ENCODE measurements at places on chromosomes 11 and 22.

DNA sequence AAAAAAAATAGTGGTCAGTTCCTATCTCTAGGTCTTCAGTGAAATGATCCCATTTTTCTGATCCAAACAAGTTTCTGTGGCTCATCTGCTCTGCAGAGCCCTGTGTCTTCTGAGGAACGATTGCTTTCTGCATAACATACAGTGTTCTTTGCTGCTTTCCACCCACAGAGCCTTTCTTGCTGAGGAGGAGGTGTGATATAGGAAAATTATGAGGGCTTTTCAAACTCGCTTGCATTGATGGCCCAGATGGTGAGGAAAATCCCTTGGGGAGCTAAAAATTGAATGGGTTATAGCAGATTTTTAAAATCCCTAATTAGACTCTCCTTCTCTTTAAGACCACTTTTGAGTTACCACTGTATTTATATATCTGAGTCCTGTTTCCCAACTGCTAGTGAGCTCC lies 31.3 kb downstream of the JAM3 start:
- no peak for DNase-seq

- no peak for DNase-seq
Observed at GRCh38 chr22:40727964-40728615, 48.8 kb downstream of the MCHR1 start.

DNA sequence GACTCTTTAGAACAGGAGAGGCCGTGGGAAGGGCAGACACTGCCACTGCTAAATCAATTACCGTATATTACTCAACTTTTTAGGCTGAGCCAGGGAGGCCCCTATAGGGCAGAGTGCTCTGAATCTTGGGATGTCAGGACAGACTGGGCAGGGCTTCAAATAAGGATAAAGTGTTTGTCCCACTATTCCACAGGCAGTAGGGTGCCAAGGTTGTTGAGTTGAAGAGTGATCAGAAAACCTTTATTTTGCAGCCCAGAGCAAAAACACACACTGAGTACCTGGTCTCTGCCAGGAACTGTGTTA lies 1.6 kb upstream of the B4GAT1 start:
- no peak for DNase-seq

DNA sequence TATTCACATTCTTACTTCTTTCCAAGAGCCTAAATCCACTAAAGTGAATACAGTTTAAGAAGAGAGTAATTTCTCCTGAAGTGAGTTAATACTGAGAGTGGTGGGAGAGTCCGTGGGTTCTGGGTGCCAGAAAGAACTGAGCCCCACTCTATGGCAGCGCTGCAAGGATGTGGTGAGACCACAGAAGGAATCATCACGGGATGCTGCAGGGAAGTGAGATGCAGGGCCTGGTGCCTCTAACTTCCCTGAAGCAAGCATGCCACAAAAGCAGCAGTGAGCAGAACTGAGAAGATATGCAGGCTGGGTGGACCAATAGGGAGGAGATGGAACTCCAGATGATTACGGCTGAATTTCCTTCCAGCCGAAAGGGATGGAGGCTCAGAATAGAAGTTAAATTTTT lies 5.0 kb upstream of the MMP12 start:
- DNase-seq = peak; percentile 25

DNA sequence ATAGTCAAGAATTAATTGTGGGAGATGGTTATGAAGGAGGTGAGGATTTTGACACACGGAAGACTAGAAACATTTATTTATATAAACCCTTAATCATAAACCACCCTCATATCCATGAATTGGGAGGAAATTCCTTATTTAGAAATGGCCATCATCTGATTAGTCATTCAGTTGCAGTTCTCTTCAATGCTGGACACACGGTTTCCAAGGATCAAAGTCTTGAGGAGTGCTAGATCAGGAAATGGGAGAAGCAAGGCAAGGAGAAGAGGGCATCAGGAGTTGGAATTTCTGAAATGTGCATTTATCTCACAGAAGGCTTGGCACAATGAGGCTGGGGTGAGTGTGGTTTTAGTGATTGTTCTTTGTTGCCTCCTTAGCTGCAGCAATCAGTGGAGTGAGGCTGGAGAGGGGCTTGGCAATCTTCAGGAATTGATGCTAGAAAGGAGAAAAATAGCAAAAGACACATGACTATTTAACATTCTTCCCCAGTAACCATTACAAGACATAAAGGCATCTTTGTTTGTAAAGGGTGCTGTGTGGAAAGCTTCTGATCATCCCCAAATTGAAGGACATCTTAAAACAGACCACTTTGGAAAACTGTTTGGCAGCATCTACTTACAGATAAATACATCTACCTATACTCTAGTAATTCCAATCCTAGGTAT lies 21.6 kb upstream of the GDPD4 start:
- DNase-seq = no peak

- DNase-seq = no peak
Observed at GRCh38 chr11:72233056-72233772, 8.6 kb downstream of the INPPL1 start.

- no peak for DNase-seq
Observed at GRCh38 chr11:126176853-126177470, 34.5 kb downstream of the RPUSD4 start.

- DNase-seq = peak; percentile 34
Observed at GRCh38 chr11:20197881-20198280, 37.6 kb upstream of the DBX1 start.

DNA sequence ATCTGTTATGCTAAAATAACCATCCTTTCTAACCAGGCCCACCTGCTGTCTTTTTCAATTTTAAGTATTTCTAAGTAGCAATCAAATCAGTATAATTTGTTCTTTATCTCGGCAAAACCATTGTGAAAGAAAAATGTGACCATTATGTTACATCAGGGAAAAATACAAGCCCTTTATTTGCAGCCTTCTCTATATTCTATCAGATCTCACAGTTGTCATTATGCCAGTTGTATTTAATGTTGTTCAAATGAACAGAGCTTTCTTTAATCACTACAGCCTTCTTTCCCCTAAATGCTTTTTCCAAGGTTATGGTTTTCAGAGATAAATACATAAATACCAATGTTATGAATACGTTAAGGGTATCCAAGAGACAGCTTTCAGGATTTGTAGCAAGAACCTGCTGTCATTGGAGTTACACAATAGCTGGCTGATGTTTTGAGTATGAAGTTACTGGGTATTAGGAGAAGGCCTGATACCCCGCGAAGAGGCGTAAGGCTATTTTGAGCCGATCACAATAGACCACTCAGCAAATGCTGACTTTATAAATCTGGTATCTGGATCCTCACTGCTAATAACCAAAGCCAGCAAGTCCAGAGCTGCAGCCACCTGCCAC lies 406.3 kb downstream of the CADM1 start:
- no peak for DNase-seq

GRCh38 chr22:38111925-38112355 lies 1.5 kb upstream of the BAIAP2L2 start:
- DNase-seq = no peak

DNA sequence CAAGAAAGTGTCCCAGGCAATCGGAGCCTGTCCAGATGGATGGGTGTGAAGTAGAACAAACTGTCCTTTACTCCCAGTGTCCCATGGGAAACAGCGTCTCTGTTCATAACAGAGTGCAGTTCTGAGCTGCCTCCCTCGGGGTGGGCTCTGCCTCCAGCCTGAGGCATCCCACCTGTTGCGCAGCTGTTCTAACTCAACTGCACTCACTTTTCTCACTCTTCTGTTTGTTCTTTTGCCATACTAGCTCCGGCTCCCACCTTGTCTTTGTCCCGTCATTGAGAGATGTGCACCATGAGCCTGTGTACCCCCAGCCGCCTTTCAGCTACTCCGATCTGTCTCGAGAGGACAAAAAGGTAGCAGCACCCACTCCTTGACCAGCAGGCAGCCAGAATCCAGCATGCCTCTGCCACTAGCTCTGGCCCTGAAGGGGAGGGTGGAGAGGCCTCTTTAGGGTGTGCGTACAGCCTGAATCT lies 20.7 kb upstream of the CDC42EP2 start:
- DNase-seq = no peak

DNA sequence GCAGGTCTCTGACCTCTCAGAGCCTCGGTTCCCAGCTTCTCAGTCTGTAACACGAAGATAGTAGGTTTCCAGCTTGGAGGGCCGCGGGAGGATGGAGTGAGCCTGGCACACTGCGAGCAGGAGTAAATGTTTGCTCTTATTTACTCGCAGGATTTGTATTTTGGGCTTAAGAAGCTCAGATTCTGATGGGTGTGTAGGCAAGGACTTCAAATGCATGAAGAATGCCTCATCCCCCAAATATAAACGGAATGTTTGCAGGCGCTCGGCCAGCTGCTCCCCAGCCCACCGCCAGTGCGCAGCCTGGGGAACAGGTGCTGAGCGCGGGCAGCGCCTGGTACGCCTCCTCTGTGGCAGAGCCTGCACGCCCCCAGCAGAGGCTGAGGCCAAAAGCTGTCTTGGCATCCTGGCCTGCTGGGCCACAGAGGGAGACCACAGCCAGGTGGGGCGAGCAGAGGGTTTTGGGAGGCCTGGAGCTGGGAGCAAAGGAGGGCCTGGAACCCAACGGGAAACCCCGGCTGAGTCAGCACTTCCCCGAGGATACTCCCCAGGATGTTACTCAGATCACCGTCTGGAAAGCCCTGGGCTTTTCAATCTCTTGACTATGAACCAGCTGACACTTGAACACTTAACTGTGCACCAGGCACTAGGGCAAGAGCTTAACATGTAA lies 9.4 kb downstream of the EHD1 start:
- peak; percentile 55 for DNase-seq

DNA sequence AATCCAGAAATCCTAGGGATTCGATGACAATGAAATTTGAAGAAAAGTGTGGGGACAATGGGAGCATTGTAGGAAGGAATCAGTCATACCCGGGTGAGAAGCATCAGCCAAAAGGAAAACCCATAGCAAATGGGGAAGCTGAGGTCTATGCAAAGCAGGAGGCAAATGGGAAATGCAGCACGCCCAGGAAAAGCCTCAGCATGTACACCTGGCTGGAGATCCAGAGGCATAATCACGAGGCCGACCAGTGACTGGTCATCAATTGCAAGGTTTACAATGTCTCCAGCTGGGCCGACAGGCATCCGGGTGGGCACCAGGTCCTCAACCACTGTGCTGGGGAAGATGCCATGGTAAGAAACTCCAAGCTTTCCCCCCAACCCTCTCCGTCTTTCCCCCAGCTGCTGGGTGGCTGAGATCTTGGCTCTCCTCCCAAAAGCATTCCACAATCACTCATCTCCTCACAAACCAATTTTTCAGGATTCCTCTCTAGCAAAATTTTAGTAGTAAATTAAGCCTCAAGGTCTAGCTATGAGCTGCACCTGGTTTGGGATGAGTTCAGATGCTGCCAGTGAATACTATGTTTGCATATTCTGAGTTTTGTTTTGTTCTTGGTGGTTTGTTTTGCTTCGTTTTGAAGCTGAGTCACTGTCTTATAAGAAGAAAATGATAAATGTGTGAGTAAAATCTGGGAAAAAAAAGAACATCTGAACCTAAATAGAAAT lies 98.0 kb upstream of the OR5AK2 start:
- no peak for DNase-seq

- DNase-seq = no peak
Observed at GRCh38 chr11:3104961-3105790, 48.0 kb upstream of the CARS1 start.

- DNase-seq = no peak
Observed at GRCh38 chr22:23013612-23014011, 56.7 kb upstream of the GNAZ start.

DNA sequence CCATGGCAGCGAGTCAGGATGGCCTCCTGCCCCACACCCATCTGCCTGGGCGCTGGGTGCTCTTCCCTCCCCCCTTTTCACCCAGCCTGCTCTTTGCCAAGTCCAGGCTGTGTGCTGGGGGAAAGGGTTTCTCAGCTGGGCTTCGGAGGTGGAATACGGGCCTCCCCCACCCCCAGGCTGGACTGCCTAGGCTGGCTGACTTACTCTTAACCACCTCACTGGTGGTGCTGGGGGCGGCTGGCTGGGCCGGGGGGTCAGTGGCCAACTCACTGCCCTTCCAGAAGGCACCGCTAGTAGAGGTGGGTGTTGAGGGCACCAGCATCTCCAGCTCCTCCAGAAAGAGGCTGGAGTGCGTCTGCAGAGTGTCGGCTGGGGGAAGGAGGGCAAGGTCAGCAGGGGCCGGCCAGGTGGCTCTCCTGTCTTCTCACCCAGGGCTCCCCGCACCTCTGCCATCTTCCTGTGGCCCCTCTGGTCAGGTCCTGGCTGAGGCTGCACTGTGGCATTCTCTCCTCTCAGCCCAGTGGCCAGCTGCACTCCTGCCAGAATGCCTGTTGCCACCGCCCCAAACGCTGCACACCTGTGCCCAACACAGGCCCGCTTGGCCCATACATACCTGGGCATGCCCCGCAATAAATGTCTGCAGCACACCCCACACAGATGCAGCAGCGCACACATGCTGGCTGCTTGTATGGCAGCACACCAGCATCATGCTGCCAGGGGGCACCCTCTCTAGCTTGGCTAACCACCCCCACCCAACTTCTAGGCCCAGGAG lies 9.7 kb downstream of the PITPNM1 start:
- no peak for DNase-seq
